ENCODE measurements at places on chromosomes 2 and 18.

DNA sequence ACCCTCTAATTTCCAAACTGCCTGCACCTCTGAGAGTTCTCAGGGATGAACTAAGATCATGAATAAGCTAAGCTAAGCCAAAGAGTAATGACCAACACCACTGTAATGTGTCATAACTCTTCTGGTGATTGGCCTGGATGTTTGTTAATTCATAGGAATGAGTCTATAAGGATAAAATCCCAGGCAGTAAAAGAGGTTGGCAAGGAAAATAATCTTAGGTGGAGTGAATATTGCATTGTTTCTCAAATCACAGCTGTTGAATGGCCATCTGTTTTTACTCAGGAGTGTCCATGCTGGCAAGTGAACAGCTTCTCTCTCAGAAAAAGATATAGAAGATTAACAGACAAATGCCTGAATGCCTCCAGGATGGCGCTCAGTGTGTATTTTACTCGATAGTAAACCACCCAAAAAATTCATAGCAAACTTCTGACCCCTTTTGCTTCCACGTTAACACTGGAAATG, 60.8 kb upstream of the GLS start:
- DNase-seq: no peak

GRCh38 chr2:216350214-216350791, 22.0 kb downstream of the MARCHF4 start:
- no peak for DNase-seq

- DNase-seq: no peak
Observed at GRCh38 chr18:48989304-48990303, 38.8 kb upstream of the SMAD7 start.

DNA sequence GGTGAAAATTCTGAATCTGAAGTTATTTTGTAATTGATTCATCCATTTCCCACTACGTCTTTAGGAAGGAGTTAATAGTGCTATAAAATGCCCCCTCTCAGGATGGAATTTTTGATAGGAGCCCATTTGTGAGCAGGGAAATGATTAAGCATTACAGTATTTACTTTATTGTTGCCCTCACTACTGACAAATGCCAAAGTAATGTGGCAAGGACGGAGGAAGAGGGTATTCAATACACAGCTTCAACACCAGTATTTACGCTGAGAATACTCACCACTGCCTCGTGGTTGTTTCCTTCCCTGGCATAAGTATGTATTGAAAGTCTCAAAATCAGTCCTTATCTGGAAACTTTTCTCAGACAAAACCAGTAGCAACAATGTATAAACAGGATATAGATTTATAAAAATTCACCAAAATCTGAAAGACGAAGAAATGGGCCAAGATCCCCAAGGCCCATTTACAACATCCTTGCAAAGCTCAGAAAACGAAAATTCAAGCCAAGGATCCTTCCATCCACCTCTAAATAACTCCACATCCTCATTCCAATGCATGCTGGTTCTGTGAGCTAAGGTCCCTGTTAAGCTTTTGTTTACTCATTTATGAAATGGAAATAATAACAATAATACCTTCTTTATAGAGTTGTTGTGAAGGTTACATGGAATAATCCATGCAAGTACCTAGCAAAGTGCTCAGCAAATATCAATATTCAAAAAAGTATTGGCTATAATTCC, 29.3 kb downstream of the FEZ2 start:
- no peak for DNase-seq

- DNase-seq: no peak
Observed at GRCh38 chr2:50591642-50592041, 440.3 kb downstream of the NRXN1 start.

DNA sequence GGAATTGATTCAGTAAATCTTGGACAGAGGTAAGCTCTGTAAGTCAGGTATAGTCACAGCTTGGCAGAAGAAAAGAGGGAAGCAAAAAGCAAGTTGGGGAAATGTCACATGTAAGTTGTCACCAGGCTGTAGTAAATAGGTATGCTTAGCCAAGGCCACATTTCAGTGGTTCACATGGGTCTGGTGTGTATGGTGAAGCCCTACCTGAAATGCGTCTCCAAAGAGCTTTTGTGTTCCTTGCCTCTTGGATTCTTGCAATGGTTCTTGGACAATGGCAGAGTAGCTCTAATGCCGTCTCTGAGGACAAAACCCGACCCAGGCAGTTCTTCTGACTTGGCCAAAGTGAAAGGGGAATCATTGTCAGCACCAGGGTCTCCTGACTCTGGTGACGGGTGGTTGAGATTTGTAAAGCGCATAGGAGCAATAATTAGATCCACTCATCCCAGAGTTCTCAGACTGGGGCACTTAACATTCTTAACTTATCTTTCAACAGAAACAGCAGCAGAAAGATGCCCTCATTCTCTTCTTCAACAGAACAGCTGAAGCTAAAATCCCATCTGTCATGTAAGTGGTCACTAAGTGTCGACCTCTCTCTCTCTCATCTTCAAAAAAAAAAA, 34.4 kb upstream of the RPL37A start:
- no peak for DNase-seq

- no peak for DNase-seq
Observed at GRCh38 chr2:187982668-187983067, 309.0 kb upstream of the GULP1 start.
